ENCODE measurements at places on chromosomes 3 and 15.

GRCh38 chr3:171129827-171130226, 103.3 kb upstream of the SLC2A2 start:
- no peak for DNase-seq

DNA sequence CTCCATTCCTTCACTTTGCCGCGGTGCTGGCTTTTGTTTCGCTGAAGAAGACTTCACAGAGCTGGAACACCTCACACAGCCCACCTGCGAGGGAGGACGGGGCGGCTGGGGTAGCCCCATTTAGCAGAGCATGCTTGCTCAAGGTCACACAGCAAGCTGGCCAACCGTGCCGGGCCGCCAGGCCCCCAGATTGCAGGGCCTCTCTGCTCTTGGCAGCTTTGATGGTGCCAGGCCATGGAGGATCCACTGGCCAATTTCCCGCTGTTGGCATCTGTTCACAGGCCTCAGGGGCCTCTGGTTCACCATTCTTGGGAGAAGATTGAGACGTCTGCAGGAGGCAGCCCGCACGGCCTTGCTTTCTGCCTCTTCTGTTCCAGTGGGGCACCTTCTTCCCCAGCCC, 77.9 kb upstream of the LINGO1 start:
- no peak for DNase-seq

DNA sequence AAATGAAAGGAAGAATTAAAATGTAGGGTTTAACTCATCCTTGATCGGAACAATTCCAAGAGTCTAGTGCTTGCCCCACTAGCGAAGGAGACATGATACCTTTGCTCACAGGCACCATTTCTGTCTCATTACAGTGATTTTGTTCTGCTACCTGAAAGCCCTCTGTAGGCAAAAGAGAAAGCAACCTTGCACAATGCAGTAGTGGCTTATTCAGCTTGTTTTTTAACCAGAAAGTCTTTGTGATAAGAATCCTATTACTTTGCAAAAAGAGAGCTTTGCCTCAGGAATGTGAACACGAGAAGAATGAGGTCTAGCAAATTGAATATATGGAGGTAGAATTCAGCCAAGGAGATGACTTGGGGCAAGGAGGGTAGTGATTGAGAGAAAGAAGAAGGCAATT, 684.4 kb downstream of the GRM7 start:
- no peak for DNase-seq

- no peak for DNase-seq
Measured at GRCh38 chr15:67198157-67198754, 56.2 kb downstream of the AAGAB start.

Data from activated T-helper 1 cell treated with anti-CD3 and anti-CD28 coated beads, Interleukin-2, amount 50 U/mL, for 16 hours (primary cell).